ENCODE measurements at places on chromosomes 1 and 21.

DNA sequence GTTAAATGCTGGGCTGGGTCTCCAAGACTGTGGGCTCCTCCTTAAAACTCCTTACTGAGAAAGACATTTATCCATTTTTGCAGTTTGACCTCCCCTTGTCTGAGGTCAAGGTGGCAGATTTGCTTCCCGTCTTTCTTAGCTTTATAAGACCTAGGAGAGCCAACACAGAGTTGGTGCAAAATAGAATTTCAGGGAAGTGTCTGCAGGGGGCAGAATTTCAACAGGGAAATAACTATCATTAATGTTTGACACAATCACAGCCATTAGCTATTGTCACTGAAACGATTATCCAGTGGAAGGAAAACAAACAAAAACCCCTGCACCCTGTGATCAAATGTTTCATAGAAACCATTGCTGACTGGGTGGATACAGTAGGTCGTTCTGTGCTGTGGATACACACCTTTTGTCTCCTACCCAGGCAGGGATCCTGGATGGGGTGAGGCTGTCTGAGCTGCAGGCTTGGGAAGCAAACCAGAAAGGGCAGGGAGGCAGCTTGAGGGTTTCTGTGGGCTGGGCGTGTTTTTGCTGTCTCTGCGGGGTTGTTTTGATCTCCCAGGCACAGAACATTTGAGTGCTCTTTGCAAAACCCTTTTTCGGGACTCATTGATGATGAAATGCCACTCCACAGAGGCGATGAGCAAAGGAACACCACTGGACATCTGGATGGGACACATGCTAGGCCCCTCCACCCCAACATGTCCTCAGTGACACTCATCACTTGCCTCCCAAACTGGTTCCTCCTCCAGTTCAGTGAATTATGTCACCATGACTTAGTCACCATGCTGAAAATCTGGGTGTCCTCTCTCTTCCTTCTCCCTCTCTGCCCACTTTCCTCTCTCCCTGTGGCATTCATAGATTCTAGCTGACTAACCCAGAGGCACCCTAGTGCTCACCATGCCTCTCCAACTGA, 94.2 kb upstream of the SERBP1 start:
- DNase-seq: no peak

- DNase-seq: no peak
Observed at GRCh38 chr21:34110594-34111202, 37.3 kb downstream of the MRPS6 start.

- DNase-seq: no peak
Observed at GRCh38 chr1:91725989-91726721, 159.8 kb downstream of the TGFBR3 start.

DNA sequence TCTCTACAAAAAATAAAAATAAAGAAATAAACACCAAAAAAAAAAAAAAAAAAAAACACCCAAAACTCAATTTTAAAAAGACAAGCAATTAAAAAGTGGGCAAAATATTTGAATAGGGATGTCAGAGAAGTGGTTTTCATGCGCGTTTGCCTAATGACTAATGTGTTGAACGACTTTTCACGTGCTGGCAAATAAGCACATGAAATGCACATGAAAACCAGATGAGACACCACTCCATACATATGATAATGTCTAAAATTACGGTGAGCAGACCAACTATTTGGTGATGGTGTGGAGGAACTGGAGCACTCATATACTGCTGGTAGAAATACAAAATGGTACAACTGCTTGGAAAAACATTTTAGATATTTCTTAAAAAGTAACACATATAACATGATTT, 39.4 kb upstream of the UHMK1 start:
- DNase-seq: no peak

DNA sequence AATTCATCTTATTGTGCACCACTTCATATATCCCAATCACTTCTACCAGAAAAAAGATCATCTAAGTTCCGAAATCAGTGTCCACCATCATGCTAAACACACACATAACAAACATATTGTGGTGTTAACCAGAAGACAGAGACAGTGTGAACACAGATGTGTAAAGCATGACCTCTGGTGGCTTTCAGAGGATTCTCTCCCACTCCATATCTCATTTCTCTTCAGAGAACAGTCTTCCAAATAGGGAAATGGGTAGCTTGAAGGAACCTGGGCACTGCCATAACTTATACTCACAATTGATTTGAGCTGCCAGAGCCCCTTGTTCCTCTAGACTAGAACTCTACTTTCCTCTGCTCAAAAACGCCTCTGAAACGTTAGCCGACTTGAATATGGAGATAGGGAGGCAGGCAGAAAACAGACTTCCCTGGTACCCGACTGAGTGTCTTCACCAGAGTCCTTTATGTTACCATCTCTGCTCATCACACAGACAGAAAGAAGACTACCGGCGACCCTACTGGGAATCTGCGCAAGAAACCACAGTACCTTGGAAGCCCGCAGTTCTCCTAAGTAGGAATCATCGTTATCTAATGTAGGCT, 1.8 kb upstream of the ELAPOR1 start:
- DNase-seq: peak; percentile 24

- DNase-seq: no peak
Observed at GRCh38 chr1:36326499-36326898, 3.1 kb upstream of the EVA1B start.

DNA sequence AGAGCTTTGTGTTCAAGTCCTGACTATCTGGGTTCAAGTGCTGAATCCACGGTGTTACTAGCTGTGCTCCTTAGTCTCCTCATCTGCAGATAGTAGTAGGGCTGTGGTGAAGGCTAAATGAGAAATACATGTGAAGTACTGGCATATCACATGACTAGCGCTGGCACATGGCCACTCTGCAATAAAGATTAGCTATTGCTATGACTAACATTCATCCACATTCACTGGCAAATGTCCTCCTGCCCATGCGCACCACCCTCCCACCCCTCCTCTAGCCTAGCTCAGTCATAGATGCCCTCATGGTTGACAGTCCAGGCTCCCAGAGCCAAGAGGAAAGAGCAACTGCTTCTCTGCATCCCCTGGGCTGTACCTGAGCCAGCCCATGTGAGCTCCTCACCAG, 8.5 kb upstream of the COL8A2 start:
- no peak for DNase-seq

- peak; percentile 52 for DNase-seq
Observed at GRCh38 chr21:31558189-31558961, 101.1 kb upstream of the SOD1 start.

- no peak for DNase-seq
Observed at GRCh38 chr1:4512636-4513035, 141.8 kb upstream of the AJAP1 start.

DNA sequence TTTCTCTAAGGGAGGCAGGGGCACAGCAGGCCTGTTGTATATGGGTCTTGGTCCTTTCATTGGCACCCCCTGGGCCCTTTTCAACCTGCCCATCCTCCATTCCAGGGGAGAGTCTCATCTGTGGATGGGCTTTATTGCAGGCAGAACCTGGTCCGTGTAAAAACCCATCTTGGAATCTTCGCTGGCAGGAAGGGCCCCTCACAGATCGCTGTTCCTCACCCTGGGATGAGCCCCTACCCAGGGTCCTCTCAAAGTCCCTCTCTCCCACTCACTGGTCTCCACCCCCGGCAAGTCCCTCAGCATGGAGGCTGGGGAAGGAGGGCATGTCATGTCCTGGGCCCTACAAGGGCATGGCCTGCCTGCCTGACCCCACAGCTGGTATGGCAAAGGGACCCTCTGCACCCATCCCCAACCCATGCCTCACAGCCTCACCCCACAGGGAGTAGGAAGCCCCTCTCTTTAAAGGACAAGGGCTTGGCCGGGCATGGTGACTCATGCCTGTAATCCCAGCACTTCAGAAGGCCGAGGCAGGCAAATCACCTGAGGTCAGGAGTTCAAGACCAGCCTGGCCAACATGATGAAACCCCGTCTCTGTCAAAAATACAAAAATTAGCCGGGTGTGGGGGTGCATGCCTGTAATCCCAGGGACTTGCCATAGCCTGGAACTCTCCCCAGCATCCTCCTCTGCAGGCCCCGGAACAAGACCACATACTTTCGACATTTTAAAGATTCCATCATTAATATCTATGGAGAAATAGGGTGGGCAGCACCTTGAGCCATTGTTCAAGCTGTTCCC, 13.2 kb upstream of the CDA start:
- DNase-seq: no peak

DNA sequence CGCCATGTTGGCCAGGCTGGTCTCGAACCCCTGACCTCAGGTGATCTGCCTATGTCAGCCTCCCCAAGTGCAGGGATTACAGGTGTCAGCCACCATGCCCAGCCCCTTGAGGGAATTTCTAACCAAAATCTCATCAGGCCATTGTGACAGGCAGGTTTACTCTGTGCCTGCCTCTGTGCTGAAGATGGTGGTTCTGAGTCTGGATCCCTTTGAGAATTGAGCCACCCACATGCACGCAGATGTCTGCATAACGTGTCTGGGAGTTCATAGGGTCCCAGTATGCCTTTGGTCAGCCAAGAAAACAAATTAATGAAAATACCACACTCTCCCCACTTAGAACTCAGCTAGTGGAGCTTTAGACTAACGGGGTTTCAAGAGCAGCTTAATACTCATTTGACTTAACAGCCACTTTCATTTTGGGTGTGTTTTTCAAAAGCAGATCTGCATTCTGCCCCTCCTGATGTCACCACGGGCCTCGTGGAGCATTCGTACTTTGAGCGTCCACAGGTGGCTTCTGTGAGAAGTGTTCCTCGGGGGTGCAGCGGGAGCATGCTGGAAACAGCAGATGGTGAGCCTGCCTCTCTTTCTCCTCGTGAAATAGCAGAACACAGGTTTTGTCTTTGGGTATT, 45.3 kb downstream of the DIP2A start:
- DNase-seq: no peak

DNA sequence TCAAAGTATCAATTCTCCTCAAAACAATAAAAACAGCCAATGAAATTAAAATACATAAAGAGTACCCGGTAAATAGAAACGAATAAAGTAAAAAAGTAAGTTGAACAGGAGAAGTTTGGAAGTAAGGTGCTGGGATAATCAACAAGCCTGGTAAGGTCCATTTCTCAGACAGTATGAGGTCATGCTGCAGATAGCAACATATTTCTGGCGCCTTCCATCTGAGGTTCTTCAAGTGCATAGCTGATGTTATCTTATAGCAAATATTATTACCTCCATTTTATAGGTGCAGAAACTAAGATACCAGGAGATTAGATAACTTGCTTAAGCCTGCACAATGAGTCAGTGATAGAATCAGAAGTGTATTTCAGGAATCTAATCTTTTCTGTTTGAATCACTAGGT, 23.7 kb upstream of the CEP350 start:
- no peak for DNase-seq

GRCh38 chr1:27970401-27970800, 10.6 kb downstream of the XKR8 start:
- DNase-seq: no peak

DNA sequence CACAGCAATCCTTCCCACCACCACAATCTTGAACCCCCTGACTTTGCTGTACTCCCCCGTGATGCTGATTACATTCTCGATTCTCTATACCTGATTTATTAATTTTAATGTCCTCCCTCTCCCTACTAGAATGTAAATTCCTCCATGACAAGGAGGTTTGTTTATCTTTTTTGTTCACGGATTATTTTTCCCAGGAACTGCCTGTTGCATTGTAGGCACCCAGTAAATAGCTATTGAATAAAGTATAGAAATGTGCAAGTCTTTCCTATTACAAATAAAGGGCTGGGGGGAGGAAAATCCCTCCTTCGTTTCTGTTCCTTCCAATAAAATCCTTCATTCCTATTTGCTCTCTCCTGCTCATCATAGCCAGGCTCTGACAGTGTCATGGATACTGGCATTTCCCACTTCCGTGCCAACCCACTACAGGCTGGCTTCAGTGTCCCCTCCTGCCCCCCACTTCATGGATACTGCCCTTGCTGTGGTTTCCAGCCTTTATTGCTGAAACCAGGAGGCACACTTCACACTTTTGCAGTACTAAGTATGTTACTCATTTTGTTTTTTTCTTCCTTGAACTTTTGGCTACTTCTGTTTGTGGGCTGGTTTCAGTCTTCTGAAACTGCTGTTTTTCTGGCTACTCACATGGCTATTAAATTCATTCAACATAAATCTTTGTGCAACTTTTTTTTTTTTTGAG, 7.5 kb downstream of the KIF1B start:
- DNase-seq: no peak

DNA sequence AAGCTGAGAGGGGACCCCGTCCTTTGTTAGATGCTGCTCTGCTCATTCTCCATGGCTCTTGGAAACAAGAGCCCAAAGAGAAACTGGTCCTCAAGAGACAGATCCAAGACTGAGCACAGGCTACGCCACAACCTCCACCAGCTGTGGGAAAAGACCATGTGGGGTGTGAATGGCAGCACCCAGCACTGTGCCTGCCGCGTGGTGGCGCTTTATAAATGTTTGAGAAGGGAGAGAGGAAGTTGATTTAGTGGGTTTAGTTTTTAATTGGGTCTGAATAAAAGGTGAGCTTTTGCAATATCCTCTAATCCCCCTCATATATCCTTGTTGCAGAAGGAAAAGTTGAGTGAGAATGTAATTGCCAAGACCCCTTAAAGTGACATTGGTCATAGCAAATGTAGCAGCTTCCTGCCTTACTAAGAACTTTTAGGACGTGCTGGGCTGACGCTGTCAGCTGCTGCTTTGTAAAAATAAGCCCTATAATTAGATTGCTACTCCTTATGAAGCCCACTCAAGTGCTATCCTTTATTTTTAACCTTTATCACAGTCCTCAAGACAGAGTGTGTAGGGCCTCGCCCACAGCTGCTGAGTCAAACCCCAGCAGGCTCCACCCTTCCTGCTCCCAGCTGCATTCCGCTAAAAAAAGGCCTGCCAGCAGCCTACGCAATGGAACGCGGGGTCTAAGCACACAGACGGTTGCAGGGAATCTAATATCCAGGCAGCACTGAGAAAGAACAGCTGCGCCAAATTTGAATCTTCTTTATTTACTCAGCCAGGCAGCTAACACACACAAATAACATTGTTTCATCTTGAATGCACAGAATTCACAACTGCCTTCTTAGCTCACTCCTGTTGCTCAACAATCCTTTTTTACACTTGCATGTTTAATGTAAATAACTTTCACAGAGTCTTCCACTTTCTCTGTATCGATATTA, 47.4 kb upstream of the PRDX6 start:
- peak; percentile 61 for DNase-seq

DNA sequence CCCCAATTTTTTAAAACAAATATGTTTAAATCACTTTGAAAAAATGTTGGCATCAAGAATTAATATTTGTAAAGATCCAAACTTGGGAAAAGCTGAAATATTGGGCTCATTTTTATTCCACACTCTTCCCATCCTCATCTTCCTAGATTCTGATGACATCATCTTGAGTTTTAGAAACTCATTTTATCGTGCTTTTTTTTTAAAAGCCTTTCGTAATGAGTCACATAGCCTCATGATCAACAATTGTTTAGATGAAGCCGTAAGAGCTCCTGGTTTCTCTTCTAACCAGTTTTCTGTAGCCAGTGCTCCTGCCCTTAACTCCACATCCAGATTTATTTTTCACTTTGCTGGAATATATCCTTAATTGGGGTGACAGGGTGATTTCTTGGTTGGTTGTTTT, 78.6 kb downstream of the POFUT2 start:
- no peak for DNase-seq

- no peak for DNase-seq
Observed at GRCh38 chr1:41313661-41314131, 47.5 kb upstream of the FOXO6 start.

Measured in CD4-positive, alpha-beta memory T cell (primary cell).